ENCODE measurements at places on chromosomes 5 and 9.

GRCh38 chr9:122382901-122383850 is 12.4 kb downstream of the PTGS1 start:
- DNase-seq, result no peak

GRCh38 chr9:112326194-112326593 is 7.2 kb downstream of the PTBP3 start:
- no peak for DNase-seq

GRCh38 chr5:130568791-130569190 is 596.3 kb downstream of the HINT1 start:
- no peak for DNase-seq

DNA sequence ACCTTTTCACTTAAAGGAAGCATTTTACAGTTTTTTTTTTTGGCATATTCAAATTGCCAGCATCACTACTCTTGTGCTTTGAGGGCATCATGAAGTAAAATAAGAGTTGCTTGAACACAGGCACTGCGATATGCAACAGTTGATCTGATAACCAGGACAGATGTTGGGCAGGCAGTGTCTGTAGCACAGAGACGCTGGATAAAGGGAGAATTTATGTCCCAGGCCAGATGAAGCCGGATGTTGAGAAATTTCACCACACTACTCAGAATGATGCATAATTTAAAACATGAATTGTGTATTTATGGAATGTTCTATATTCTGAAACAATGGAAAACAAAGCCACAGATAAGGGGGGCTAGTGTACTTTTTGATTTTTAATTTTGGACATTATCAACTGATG is 71.4 kb downstream of the SLC12A2 start:
- DNase-seq, result no peak

GRCh38 chr5:1131191-1131621 is 19.3 kb upstream of the SLC12A7 start:
- DNase-seq, result no peak

DNA sequence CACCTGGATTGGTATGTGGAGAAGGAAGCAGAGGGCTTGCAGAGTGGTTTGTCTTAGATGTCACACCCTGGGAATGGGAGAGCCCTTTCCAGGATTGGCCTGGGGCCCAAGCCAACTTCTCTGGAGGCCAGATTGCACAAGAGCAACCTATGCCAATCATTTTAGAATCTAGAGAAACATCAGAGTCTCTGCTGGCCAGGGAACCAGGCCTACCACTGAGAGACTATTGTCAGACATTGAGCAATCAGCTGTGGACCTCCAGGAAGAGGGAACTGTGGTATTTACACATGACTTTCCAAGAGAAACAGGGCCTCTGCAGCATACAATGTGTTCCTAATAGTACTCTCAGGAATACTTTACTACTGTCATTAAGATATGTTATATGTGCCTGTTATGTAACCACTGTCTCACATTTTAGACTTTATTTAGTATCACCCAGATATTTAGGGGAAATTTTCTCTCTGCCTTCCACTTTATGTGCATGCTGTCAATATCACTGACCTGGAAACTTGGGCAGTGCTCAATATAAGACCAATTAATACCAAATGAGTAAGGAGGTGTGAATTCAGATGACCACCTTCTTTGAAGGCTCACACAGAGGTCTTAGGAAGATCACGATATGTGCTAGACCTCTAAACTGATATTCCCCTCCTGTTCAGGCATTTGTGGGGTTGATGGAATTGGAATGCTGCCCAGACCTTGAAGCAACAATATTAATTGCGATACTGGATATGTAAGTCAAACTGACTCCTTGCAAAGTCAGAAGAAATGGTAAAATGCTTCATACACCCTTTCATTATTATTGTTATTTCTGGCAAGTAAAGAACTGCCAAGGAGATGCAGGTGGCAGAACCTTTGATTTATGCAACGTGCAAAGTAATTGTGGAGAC is 20.5 kb upstream of the CCL28 start:
- DNase-seq, result peak; percentile 25

GRCh38 chr9:6930827-6931226 is 173.1 kb downstream of the KDM4C start:
- no peak for DNase-seq

GRCh38 chr5:180034564-180034963 is 37.0 kb downstream of the RNF130 start:
- DNase-seq, result no peak

- no peak for DNase-seq
Observed at GRCh38 chr5:96626956-96627355, 35.2 kb upstream of the CAST start.
